ENCODE measurements at places on chromosomes 1 and 21.

DNA sequence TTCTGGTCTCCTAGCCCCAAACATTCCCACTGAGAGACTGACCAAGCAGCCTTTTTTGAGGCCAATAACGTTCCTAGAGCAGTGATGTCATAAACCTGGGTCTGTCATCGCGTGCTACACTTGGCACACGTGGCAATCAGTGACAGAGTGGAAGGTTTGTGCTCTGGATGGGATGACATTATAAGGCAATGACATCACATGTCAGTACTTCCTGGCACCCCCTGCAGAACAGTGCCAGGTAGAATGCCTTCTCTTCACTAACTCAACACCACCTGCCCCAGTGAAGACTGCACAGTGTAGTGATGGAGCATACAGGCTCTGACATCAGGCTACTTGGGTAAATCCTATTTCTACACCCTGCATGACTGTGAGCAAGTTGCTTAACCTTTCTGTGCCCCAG is 5.4 kb upstream of the ZNF648 start:
- DNase-seq, result no peak

DNA sequence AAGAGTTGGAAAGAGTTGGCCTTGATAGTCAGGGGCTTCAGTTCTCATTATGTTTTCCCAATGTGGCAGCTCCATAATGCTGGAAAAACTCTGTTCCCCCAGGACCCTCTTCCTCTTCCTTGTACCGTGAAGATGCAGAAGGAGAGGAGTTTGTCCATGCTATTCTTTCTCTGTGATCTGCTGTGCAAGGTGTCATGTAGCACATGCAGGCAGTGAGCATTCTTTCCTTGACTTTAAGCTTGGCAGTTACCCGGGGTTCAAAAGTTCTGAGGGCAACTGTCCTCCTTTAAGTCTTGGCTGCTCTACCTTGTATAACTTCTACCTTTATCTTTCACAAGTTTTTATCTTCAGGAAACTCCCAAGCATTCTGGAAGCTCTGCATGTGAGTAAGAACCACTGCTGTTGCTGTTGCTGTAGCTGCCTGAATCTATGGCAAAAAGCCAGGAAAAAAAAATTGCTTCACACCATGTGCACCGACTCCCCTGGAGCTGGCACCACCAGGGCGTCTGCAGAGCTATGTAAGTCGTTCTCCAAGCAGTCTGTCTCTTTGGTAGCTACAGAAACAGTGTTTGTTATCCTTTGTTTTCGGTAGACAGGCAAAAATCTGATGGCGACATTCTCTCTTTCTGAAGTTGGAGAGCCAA is 42.7 kb upstream of the SLC16A1 start:
- DNase-seq, result no peak

DNA sequence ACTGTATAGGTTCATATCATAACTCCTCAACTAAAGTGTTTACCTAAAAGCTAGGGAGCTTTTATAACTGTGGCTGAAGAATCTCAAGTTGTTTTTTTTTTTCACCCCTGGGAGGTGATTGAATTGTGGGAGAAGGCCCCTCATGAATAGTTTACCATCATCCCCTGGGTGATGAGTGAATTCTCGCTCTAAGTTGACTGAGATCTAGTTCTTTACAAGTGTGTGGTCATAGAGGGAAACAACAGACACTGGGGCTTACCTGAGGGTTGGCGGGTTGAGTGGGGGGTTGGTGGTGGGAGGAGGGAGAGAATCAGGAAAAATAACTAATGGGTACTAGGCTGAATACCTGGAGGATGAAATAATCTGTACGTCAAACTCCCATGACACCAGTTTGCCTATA is 7.9 kb upstream of the ZSCAN20 start:
- DNase-seq, result no peak

DNA sequence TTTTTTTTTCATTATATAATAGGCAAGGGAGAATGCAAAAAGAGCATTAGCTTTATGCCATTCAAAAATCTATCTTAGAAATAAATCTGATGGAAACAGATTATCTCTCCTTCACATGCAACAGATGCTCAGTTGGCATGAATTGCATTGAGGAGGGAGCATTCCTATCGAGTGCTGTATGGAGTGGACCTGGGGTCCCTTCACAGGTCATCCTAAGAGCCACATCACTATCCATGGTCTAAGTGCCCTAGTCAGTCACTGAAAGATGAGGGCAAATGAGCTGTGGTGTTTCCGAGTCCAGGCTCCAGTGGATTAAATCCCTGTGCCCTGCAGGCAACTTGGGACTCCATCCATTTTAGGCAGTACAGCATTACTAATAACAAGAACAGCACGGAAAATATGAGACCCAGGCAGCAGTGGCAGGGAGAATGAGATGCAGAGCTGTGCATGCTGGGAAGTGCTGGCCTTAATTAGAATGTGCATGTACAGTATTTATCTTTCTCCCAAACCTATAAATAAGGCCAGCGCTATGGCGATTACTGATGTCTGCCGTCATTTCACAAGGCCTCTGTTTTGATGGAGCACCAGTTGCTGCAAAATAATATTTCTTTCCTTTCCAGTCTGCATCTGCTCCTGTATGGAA is 512.3 kb upstream of the PLXNA2 start:
- DNase-seq, result no peak

GRCh38 chr1:24955779-24956365 is 25.8 kb upstream of the RUNX3 start:
- no peak for DNase-seq

GRCh38 chr1:178278916-178279686 is 185.2 kb downstream of the RASAL2 start:
- no peak for DNase-seq

DNA sequence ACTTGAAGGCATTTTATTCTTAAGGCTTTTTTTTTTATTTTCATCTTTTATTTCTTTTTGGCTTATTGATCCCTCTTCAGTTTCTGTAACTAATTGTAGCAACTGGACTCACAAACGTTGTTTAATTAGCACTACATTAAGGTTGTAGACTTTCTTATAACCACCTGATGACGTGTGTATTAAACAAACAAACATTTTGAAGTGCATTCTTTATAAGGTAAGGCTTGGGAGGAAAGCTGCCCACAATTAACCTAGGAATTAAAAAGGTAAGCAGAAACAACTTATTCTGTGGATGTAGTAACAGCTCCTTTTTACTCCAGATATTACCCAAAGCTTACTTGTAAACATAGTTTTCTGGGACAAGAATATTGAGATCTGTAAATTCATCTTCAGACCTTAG is 55.0 kb downstream of the CAMSAP2 start:
- DNase-seq, result no peak

DNA sequence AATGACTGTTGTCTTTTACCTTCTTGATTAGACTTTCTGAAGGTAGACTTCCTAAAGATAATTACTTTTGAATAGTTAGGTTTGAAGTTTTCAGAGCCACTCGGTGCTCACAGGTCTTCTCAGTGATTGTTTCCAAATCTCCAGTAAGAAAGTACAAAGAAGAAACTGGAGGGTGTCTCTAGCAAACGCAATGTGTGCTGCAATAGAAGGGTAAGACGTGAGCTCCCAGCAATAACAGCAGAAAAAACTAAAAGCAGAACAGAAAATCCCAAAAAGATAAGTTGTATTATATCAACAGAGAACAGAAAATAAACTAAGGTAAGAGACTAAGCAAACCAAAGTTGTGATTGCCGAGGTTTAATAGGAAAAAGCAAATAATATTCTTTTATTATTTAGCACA is 1.8 kb downstream of the CTTNBP2NL start:
- no peak for DNase-seq

DNA sequence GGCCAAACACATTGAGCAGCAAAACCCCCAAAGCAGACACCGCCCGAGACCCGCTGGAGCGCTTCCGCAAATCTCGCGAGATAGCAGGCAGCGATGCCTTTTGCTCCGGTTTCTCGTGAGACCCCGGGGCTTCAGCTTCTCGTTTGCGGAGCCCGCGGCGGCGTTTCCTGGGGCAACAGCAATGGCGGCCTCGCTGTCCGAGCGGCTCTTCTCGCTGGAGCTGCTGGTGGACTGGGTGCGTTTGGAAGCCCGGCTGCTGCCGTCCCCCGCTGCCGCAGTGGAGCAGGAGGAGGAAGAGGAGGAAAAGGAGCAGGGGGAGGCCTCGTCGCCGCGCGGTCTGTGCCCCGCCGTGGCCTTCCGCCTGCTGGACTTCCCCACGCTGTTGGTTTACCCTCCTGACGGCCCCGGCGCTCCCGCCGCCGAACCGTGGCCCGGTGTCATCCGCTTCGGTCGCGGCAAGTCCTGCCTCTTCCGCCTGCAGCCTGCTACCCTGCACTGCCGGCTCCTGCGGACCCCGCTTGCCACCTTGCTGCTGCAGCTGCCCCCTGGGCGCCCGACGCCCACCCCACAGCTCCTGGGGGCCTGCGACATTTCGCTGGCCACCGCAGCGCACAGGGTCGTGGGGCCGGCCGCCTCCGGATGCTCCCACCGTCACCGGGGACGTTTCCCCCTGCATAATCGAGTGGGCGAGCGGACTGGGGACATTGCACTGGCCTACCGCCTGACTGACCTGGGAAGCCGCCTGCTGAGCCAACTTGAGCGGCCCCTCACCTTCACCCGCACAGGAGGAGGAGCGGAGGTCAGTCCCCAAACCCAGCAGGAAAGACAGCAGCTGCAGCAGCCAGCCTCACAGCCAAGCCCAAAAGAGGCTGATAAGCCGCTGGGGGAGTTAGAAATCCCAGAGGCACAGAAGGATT is at the start of gene MAP10:
Gene MAP10 (plus strand): TSS at position 148 of the 917 bp plus-strand sequence. CDS start 34 bp downstream, at position 182.
- DNase-seq, result peak; percentile 74

DNA sequence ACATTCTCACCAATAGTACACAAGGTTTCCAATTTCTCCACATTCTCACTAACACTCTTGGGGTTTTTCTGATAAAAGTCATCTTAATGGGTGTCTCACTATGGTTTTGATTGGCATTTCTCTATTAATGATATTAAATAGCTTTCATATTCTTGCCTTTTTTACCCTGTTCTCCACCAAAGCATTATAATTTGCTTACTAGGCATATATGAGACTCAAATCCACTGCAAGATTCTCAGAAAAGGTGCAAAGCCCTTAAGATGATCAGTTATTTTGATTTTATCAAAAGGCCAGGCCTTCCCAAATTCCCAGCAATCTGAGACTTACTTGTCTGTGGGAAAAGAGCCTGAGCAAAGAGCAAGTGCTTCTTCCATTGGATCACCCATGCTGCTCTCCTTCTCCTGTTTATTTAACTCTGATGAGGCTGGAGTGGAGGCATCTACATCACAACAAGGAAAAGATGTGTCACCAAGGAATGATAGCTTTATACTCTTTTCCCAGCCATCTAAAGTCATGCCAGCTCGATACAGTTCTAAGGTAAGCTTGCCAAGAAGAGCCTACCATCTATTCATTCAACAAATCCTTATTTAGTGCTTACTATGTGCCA is 24.6 kb downstream of the CLSPN start:
- no peak for DNase-seq

GRCh38 chr1:65825741-65826140 is 33.0 kb downstream of the PDE4B start:
- no peak for DNase-seq

DNA sequence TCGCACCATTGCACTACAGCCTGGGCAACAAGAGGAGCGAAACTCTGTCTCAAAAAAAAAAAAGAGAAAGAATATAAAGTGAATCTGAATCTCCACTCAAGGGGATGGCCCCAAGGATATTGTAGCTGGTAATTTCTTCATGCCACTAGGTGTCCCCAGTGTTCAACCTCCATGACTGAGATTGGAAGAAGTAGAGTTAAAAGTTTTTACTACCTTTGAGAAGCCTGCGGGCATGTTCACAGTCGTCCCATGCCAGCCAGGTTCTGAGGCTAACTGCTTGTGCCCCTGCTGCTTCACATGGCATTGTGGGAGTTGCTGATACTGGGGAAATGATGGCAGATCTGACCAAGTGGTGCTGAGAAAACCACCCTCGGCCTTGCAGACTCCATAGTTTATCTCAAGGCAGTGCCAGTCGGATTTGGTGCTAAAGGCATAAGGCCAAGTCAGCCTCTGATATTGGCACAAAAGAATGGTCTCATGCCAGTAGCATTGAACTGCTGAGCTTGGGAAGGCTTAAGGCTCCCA is 10.8 kb upstream of the SHISA4 start:
- peak; percentile 35 for DNase-seq

GRCh38 chr1:99657213-99658030 is 11.5 kb downstream of the PALMD start:
- DNase-seq, result no peak

All from neuronal stem cell (in vitro differentiated cells).